ENCODE measurements at places on chromosomes 2 and 18. TPM values are rescaled to one million over a fixed set of nuclear protein-coding genes. Genes with fewer than 3 reads are reported as not detected.

Gene CYP27A1
- total RNA-seq: 70.0 TPM

Gene CPLX4
- not detected for total RNA-seq

Gene MAP2
- total RNA-seq: 8.4 TPM

Gene CREG2
- 1.1 TPM for total RNA-seq

Gene LGALSL
- total RNA-seq: 37.6 TPM

Gene ESPNL
- 0.23 TPM for total RNA-seq
